Activated CD4-positive, CD25-positive, alpha-beta regulatory T cell (primary cell): ENCODE measurements at places on chromosomes 6 and 20.

DNA sequence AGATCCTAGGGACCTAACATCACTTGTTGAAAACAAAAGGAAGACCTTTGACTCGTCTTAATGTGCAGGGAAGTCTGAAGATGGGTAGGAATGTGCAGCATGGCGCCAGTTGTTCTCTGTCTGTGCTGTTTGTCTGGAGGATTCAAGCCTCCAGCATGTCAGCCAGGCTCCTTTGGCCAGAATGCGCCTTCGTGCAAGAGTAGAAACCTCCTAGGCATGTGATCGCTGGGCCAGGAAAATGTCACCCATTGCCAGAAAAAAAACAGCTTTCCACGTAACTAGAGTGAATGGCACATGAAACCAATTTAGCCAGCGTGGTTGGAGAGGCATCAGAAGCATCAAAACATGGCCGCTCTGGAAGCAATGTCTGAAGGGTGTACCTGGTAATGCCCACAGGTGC is 132.7 kb downstream of the EDN1 start:
- no peak for DNase-seq

DNA sequence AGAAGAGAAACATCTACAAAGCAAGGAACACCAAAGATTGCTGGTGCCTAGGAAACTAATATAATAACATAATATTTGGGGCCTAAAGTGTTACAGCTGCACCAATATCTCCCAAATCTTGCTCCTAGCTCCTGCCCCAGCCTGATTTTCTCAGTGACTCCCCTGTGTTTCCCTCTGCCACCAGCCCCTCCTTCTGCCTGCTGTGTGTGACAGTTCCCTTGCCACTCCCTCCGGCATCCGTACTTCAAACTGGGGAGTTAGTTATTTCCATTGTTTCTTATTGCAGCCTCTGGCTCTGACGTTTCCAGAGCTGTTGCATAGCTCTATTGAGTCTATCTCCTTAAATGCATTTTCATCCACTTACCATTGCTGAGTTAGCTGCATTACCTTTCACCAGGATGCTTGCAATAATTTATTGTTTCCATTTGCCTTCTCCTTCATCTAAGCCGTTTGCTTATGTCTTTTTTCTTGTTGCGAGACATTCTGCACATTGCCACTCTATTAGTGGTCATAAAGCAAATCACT is 43.1 kb downstream of the ESR1 start:
- DNase-seq: no peak

- no peak for DNase-seq
Observed at GRCh38 chr20:44736170-44737021, 9.3 kb upstream of the KCNK15 start.

DNA sequence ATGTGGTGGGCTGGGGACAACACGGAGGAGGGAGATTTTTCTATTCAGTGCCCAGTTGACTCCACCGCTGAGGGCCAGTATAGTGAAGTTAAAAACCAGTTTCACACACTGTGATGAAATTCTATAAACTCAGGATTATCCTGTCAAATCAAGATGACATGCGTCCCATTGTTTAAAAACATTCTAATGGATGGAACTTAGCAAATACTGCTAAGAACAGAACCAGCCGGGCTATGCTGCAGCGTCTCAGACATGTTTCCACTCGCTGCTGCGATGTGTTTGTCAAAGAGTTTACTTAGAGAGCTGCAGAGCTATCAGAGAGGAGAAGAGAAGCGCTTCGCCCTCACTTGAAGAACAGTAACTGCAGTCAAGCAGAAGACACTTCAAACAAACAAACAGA is 212.6 kb upstream of the FOXQ1 start:
- no peak for DNase-seq

DNA sequence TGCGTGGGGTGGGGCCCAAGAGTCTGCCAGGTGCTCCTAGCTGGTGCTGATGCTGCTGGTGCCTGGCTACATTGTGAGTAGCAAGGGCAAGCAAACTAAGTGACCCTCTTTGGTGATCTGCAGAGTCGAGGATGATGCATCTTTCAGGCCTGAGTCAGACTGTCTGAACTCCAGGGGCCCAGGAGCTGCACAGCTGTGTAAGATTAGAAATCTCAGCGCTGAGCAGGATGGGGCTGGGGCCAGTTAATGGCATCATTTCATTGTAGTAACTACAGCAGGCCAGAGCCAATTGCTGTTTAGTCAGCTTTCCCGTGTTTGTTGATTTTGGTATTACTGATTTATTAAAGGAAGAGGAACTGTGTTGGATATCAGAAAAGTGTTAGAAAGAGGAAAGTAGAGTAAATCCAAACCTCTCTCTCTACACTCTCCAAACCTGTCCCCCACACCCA is 365.2 kb downstream of the PAX1 start:
- no peak for DNase-seq

GRCh38 chr20:48801197-48801596 is 26.6 kb downstream of the PREX1 start:
- no peak for DNase-seq

- DNase-seq: no peak
Observed at GRCh38 chr6:88860310-88860709, 103.1 kb downstream of the RNGTT start.

- DNase-seq: no peak
Observed at GRCh38 chr20:38147163-38147562, 17.9 kb downstream of the TGM2 start.

DNA sequence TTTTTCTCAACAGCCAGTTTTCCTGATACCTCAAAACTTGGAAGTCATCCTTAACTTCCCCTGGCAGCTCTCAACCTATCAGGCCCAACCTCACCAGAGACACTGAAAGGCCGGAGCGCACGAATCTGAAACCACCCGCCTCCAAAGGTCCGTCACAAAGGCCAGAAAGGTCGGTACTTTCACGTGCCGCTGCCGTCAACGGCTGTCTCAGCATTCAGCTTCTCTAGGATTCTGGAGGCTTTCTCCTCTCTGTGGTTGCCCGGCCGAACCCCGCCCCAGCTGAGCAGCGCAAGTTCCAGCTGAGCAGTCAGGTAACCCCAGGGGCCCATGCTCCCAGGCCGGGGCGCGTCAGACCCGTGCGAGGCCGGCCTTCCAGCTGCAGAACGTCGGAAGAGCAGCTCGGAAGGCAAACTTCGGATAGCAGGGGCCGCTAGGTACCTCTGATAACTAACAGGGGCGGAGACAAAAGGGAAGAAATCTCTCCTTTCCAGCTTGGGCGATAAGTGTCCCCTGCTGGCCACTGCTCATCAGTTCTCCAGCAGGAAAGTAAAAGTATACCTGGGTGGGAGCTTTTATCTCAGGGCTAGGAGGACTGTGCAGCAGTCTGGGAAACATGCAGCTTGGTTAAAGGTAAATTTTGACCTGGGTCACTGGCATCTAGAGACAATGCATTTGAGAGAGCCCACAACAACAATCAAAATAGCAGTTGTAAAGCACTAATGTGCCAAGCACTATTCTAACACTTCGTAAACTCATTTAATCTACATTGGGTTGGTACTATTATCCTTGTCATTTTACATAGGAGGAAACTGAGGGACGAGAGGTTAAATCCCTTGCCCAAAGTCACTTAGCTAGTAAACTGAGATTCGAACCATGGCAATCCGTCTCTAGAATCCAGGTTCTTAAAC is 16.1 kb downstream of the ZSCAN12 start:
- peak; percentile 20 for DNase-seq

GRCh38 chr6:74368746-74369145 is 672.7 kb downstream of the CD109 start:
- no peak for DNase-seq

- no peak for DNase-seq
Observed at GRCh38 chr20:32792316-32792715, 27.4 kb upstream of the MAPRE1 start.

DNA sequence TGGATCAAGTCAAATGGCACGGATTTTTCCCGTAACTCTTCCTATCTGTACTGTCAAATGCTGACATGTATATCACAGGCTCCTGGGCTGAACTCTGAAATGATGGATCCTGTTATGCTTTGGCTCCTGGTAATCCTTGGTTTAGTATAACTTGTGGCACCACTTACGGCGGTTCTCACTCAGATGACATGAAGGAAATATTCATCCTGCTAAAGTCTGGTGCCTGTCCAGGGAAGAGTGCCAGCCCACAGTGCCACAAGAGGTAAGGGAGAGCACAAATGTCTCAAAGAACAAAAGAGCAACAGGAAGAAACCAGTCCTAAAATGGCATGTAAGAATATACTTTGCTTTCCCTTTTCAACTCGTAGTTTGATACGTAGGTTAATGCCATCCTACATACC is 93.1 kb upstream of the TAB2 start:
- DNase-seq: no peak

DNA sequence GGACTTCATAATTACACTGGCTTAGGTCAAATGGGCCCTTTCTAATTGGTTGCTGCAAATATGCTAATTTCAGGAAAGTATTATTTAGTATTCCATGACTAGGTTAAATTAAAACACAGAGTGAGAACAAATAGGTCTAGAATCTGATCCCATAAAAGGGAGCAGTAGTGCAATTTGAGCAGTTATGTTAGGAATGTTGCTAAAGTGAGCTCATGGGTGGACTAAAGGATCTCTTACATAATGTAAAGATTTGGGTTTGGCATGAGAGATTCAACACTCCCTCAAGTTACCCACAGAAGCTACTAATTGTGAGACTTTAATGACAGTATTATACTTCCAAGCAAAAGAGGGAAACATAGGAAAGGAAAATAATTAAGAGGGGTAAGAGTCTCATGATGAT is 109.1 kb downstream of the C6orf58 start:
- DNase-seq: no peak
